T-helper 22 cell (primary cell): ENCODE measurements at places on chromosomes 2 and 18.
A peak's percentile ranks its signal among the peaks of the same experiment; 100 is the strongest.

DNA sequence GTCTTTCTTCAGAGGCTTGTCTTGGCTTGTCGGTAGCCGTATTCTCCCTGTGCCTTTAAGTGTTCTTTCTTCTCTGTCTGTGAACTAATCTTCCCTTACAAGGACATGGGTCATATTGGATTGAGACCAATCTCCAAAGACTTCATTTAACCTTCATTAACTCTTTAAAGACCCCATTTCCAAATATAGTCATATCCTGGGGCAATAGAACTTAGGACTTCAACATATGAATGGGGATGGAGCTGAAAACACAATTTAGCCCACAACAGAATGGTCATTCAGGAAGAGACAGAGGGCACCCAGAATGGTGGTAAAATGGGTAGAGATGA lies 82.1 kb upstream of the TANK start:
- DNase-seq = no peak

- DNase-seq = peak; percentile 18
Measured at GRCh38 chr2:109633284-109633961, 19.3 kb downstream of the SOWAHC start.

DNA sequence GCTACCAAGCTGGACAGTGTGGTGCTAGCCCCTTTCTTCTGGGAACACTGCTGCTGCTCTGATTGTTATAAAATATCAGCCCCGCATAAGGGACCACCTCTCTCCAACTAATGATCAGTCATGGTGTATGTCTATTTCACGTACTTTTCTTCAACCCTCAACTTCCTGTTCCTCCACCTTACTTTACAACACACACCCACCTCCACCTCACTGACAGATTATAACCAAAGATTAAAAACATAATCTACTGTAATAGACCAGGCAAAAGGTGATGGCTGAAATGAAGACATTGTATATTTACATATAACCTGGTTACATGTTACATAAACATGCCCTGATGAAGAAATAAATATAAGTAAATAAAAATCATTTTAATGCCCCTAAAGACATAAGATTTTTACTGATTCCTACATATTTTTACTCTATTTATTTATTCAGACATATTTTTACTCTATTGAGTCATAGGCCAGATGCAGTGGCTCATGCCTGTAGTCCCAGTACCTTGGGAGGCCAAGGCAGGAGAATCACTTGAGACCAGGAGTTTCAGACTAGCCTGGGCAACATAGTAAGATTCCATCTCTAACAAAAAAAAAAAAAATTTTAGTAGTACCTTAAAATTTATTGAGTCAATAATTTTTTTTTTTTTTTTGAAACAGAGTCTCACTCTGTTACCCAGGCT lies 12.8 kb downstream of the STK39 start:
- DNase-seq = no peak

GRCh38 chr2:105570757-105571156 lies 171.9 kb upstream of the FHL2 start:
- no peak for DNase-seq

DNA sequence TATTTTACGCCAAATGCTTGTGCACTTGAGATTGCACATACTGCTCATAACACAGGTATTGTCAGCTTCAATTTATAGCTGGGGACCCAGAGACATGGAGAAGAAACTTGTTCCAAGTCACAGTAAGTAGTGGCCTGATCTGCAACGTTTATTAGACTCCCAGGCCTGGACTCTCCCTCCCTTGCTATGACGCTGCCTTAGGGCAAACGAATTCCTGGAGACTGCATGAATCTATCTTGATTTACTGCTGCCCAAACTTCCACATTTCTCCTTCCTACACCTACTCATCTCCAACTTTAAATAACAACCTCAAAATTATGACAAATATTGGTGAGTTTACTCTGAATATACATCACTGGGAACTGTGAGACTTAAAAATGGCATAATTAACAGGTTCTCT lies 145.1 kb upstream of the CCDC195 start:
- DNase-seq = no peak

DNA sequence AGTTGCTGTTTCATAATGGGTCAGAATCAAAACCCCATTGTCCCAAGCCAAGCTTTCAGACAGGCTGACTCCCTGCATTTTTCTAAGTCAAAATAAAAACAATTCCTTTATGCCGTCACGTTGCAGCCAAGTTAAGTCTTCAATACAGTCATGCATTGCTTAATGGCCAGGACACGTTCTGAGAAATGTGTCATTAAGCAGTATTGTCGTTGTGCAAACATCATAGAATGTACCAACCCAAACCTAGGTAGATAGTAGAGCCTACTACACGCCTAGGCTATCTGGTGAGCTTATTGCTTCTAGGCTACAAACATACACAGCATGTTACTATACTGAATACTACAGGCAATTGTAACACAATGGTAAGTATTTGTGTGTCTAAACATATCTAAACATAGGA lies 160.4 kb upstream of the FOSL2 start:
- DNase-seq = no peak

DNA sequence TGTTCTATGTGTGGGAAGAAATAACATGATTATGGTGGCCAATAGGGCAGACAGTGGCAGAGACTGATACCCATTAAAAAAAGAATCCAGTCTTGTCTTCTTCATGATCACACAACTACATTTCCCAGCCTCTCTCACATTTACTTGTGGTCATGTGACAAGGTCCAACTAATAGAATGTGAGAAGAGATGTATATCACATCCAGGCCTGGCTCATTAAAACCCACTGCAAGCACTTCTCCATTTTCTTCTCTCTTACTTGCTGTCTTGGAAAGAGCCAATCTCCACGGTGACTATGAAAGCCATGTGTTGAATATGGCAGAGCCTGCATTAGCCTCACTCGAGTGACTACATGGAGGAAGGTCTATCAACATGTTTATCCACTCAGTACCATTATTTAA lies 306.2 kb upstream of the ZEB2 start:
- DNase-seq = no peak

DNA sequence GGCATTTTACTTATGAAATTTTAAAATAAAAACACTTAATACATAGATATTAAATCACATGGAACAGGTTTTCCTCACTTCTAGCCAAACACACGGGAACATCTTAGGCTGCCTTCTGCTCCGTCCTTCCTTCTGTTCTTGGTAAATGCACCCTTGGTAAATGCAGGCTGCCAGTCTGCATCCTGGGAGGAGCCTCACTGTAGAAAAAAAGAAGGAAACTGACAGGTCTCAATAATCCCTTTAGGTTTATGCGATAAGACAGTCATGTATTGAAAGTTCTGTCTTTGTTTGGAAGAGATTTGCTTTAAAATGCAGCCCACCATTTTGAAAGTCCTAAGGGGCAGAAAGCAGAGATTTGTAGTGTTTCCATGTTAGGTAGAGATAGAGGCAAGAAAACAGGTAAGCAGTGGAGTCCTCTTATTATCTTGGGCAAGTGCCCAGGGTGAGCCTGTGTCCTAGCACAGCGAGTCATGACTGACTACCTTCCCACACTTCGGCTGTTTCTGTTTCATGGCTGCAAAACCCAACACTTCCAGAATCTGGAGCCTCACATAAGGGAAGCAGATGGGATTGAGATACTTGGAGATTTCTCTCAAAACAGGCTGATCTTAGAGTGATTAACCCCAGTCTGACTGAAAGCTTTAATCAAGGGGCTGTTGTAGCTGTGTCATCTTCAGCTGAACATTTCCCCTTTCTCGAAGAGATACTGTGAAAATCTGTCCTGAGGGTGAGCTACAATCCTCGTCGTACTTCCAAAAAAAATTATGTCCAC lies 131.4 kb upstream of the MAP3K20 start:
- no peak for DNase-seq

DNA sequence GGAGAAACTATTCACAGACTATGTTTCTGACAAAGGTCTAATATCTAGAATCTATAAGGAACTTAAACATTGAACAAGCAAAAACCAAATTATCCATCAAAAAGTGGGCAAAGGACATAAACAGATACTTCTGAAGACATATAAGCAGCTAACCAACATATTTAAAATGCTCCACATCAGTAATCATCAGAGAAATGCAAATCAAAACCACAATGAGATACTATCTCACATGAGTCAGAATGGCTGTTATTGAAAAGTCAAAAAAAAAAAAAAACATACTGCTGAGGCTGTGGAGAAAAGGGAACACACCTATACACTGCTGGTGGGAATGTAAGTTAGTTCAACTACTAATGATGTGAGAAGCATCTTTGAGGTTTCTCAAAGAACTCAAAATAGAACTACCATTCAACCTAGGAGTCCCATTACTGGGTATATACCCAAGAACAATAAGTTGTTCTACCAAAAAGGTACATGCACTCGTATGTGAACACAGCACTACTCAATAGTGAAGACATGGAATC lies 220.4 kb upstream of the TFPI start:
- DNase-seq = no peak

DNA sequence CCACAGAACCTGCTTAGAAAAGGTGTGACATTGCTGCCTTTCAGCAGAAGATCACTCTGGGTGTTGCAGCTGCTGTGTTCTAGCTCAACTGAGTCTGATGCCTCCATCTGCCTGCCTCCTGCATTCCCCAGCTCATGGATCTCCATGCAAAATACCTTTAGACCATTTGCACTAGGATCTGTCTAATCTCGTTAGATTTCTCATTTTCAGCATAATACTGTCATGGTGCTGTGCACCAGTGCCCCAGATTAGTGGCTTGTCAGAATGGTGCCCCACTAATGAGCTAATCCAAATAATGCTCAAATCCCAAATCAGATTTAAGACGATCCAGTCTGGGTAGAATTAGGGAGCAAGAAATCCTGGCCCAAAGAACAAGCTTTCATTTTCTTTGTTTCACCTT lies 284.4 kb upstream of the PARD3B start:
- DNase-seq = no peak

DNA sequence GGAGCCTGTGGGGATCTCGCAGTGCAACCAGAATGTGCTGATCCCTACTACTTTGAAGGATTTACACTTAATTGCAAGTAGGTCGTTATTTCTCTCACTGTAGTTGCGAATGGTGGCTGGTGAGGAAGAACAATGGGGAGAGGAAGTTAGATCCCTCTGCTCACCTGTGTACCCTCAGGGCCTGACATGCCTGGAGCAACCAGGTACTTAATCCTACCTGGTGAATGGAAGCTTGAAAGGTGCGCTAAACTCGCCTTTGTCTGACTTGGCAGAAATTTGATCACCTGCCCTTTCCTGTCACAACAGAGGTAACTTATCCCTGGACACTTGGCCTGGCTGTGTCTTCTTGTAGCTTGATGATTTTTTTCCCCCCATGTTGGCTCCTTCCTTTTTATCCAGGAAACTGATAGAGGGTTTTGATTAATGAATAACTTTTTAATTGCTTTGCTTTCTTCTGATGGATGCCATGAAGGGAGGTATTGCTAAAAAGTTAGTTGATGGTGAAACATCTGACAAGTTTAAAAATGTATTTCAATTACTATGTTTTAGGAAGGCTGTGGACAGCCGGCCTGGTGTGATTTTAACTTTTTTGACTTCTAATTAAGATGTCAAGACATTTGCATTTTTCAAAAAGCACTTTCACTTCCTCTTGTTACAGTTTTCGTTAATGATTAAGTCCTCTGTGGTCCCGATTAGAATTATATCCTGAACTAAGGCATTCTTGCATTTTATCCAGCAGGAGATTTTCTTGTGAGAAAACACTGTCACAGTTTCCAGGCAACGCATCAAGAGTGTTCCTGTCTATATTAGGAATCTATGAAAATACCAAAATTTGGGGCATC lies 9.2 kb downstream of the SGPP2 start:
- no peak for DNase-seq

GRCh38 chr2:1817256-1818051 lies 73.1 kb upstream of the PXDN start:
- DNase-seq = no peak

DNA sequence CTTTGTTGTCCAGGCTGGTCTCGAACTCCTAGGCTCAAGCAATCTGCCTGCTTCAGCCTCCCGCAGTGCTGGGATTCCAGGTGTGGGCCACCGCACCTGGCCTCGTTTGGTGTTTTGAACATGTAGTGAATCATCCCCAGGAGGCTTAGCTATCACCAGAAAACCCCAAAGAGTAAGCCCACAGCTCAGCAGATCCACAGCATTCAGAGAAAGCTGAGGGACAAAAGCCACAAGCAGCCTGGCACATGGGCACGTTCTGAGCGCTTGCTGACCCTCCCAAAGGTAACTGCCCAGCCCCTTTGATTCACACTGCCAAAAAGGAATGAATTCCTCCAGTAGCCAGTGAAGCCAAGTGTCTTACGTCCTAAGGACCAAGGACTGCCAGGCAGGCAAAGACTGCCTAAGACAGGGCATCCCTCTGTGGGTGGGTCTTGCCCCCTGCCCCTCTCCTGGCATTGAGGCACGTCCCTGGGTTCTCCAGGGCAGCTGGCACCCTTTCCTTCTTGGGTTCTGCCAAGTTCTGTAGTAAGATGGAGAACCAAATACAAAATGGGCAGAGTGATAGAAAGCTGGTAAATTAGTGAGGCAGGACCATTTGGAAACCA lies 31.7 kb downstream of the MBP start:
- peak; percentile 43 for DNase-seq

- DNase-seq = no peak
Measured at GRCh38 chr18:55287935-55288868, 299.8 kb downstream of the TCF4 start.

DNA sequence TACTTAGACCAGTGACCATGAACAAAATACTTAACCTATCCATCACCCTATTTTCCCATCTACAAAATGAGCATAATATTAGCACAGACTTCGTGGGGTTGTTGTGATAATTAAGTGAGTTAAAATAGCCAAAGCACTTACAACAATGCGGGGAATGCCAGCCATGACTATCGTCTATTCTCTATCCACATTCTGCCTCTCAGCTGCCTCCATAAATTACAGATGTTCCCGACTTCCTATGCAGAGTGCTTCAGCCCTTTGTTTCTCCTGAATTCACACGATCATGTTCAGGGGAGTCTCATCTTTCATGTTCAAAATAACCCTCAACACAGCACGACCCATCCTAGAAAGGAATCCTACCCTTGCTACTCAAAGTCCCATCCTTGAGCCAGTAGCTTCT lies 211.6 kb downstream of the EN1 start:
- DNase-seq = no peak

GRCh38 chr18:25587545-25587944 lies 235.6 kb upstream of the ZNF521 start:
- no peak for DNase-seq

- DNase-seq = no peak
Measured at GRCh38 chr2:97742381-97742847, 29.0 kb downstream of the ZAP70 start.

GRCh38 chr18:31432316-31432715 lies 15.2 kb upstream of the DSG3 start:
- DNase-seq = no peak

- no peak for DNase-seq
Measured at GRCh38 chr2:118913803-118914645, 28.0 kb upstream of the MARCO start.

DNA sequence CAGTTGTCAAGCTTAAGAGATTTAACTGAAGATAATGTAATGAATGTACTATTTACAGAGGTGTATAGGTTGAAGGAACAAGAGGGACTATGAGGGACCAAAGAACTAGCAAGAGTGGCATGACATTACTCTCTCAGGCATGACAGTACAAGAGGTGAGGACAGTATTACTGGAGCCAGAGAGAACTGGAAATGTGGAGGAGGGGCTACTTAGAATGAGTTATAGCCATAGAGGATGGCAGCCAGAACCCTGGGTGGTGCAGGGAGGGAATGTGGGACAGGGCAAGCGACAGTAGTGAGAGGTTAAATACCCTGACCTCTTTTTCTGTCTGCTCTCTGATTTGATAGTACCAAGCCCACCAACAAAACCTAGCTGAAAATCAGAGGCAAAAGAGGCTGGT lies 122.6 kb upstream of the UGP2 start:
- DNase-seq = no peak

- no peak for DNase-seq
Measured at GRCh38 chr18:31516437-31516836, 18.5 kb downstream of the DSG2 start.

GRCh38 chr18:26803643-26804042 lies 61.9 kb downstream of the AQP4 start:
- no peak for DNase-seq
